ENCODE measurements at places on chromosomes 13 and 19.
A peak's percentile ranks its signal among the peaks of the same experiment; 100 is the strongest.

DNA sequence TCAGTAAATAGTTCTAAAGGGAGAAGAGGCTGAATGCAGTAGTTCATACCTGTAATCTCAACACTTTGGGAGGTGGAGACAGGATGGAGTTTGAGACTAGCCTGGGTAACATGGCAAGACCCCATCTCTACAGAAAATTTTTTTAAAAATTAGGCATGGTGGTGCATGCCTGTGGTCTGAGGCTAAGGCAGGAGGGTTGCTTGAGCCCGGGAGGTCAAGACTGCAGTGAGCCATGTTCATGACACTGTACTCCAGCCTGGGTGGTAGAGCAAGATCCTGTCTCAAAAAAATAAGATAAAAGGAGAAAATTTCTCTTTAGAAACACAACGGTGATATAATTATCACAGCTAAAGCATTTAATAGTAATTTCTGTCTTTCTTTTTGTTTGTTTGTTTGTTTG is 57.1 kb downstream of the SIPA1L3 start:
- no peak for DNase-seq

GRCh38 chr19:50420127-50420526 is 1.4 kb downstream of the SPIB start:
- DNase-seq: no peak

- DNase-seq: no peak
Measured at GRCh38 chr19:43767316-43767715, 12.6 kb upstream of the SMG9 start.

DNA sequence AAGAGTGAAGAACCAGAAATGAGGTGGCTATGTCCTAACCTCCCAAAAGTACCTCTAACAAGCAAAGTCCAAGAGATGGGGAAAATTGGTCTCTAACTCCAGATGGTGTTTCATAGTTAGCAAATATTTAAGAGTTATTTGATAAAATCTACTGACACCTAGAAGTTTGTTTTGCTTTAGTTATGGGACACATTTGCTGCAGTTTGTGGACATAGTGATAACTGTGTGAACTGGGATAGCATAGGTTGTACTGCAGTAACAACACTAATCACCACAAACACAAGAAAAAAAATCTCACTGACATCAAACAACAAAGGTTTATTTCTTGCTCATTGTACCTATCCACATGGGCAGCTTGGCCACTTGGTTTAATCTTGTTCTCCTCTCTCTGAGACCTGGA is 965.0 kb upstream of the SPRY2 start:
- DNase-seq: no peak

- no peak for DNase-seq
Measured at GRCh38 chr19:19355606-19356139, 35.0 kb downstream of the MAU2 start.

DNA sequence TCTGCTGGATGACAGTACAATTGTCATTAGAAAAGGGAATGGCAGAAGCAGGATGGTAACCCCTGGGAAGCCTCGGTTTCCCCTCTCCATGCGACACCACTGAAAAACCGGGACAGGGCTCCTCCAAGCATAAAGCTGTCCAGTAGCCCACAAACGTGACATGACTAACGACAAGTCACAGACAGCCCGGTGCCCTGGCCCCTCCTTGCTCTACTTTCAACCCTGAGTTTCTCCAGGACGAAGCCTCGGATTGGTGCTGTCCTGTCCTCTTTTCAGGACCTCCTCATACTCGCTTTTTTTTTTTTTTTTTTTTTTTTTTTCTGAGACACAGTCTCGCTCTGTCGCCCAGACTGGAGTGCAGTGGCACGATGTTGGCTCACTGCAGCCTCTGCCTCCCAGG is 16.3 kb downstream of the DPP9 start:
- no peak for DNase-seq

- peak; percentile 44 for DNase-seq
Measured at GRCh38 chr19:33718651-33719254, 77.9 kb upstream of the KCTD15 start.

GRCh38 chr19:6527893-6528543 is 2.8 kb upstream of the TNFSF9 start:
- no peak for DNase-seq

GRCh38 chr19:18897094-18898029 is 1.4 kb upstream of the CERS1 start:
- no peak for DNase-seq

- no peak for DNase-seq
Measured at GRCh38 chr13:21232599-21232998, 56.1 kb downstream of the MRPL57 start.

DNA sequence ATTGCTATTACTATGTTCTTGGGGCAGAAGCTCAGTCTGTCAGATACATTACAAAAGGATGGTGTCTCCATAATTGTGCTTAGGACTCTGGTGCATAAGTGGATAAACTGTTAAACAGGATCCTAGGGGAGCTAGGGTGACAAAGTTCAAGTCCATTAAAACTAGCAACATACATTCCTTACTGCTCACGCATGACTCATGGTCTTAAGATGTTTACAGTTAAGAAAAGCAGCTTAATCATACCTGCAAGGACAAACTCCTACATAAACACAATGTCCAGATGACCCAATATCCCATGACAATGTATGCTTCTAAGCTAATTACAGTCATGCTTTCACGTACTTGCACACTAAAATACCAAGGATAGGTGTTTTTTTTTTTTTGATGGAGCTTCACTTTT is 3.5 kb upstream of the ZNF701 start:
- DNase-seq: no peak

DNA sequence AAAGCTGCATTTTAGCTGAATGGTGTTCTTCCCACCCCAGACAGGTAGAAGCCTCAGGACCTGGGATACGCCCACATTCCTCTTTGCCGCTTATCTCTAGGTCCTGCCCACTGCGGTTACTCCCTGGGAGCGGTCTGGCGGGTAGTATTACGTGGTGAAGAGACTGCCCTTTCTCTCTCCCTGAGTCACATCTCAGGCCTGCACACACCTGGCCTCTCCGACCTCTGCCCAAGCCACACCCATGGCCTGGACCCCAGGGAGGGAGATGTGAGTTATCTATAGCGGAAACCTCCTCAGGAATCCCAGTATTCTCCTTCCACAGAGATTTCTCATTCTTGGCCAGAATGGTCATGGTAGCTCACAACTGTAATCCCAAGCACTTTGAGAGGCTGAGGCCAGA is 17.3 kb downstream of the RHPN2 start:
- DNase-seq: no peak

GRCh38 chr13:26222520-26223046 is 469 bp upstream of the RNF6 start:
- no peak for DNase-seq

GRCh38 chr13:28623782-28624706 is 34.9 kb upstream of the POMP start:
- DNase-seq: no peak

- no peak for DNase-seq
Measured at GRCh38 chr13:42064966-42065365, 16.5 kb downstream of the DGKH start.

DNA sequence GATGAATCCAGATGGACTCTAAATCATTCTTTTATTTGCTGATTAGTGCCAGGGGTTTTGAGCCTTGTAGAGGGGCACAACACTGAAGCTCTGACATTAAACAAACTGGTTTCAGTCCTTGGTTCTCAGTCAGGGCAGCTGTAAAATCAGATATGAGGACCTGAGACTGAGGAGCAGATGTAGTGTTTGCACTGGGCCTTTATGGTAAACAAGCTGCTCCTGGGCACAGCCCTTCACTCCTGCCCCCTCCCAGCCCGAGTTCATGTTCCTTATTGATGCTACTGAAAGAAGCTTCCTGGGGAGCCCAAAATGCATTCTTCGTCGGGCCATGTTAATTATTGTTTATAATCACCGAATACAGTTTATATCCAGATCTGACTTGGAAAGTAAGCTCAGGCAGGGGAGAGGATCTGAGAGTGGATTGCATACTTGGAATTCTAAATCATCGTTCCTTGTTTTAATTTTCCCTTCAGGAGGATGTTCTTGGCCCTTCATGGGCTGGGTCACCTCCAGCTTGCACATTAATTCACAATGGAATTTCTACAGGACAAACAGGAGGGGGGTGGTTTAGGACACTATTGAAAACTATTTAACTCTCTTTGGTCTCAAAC is 213.5 kb downstream of the FGF9 start:
- DNase-seq: no peak

GRCh38 chr19:44609219-44609618 is 4.1 kb upstream of the IGSF23 start:
- DNase-seq: no peak

DNA sequence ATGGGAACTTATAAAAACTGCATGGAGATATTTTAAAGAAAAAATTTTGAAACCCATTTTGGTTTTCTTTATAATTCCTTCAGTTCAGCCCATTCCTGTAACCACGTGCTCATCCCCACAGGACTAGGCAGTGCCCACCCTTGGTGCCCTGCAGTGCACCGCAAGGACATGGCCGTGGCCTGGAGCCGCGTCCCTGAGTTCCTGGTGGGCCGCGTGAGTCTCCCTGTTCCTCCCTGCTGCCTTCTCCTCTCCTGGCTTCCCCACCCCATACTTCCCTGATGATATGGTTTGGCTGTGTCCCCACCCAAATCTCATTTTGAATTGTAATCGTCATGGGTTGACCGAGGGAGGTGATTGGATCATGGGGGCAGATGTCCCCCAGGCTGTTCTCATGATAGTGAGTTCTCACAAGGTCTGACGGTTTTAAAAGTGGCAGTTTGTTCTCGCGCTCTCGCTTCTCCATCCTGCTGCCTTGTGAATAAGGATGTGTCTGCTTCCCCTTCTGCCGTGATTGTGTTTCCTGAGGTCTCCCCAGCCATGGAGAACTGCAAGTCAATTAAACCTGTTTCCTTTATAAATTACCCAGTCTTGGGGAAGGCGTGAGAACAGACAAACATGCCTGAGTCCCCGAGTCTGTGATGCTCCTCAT is 31.6 kb upstream of the TFDP1 start:
- no peak for DNase-seq

DNA sequence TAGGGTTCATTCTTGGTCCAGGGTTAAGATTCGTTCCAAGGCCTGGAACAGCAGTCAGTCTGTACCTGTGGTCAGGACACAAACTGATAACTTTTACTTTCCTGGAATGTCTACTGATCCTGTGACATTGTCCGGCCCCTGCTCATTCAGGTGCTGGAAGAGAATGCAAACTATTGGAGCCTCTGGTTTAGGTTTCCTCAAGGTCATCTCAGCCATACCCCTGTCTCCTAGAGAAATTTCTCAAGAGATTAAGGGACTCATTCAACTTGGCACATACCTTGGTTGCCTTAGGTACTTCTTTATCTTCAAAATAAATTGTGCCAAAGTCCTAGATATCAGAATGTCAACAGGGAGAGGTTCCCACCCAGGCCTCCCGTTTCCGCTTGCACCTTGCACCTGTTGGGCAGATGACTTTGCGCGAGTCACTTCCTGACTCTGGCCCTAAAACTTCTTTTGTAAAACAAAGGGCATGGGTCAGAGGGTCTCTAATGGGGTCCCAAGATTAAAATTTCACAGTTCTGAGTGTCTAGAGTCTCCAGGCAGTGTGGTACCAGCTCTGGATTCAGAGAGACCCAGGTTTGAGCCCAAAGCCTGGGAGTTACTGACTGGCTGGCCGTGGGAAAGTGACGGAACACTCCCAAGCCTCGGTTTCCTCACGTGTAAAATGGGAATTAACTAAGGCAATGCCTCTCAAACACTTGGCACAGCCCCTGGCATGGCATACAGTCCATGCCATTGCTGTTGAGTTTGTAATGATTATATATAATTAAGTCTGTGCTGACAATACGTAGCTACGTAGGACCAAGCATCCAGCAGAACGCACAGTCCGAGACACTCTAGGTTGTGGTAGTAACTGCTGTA is 25.8 kb upstream of the CYP2S1 start:
- DNase-seq: no peak

GRCh38 chr13:65656740-65657329 is 1573.3 kb downstream of the PCDH9 start:
- DNase-seq: no peak

DNA sequence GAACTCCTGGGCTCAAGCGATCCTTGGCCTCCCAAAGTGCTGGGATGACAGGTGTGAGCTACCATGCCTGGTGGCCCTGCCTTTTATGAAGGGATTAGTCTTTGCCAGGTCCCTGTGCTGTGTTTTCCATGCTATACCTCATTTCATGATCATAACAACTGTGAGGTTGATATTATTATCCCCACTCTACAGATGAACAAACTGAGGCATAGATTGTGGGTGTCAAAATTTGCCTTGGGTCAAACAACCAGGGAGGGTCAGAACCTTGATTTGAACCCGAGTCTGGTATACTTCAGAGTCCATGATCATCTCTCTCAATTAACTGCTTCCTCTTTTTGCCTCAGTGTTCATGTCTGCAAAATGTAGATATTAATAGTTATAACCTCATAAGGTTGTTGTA is 6.9 kb downstream of the PINLYP start:
- DNase-seq: no peak

- DNase-seq: no peak
Measured at GRCh38 chr13:76164290-76164689, 528.2 kb downstream of the LMO7 start.

GRCh38 chr19:18141031-18141430 is 11.9 kb upstream of the PIK3R2 start:
- no peak for DNase-seq

- peak; percentile 83 for DNase-seq
Measured at GRCh38 chr19:49155005-49155819, at the start of gene HRC. TSS of gene HRC (minus strand) at chr19:49155396. CDS start at chr19:49155237, 159 bp downstream.

- DNase-seq: no peak
Measured at GRCh38 chr19:39078436-39079200, 5.5 kb upstream of the ACP7 start.
